ENCODE measurements at places on chromosomes 3 and 15.
A peak's percentile ranks its signal among the peaks of the same experiment; 100 is the strongest.

GRCh38 chr15:84914909-84915605, 30.6 kb downstream of the SLC28A1 start:
- DNase-seq: peak; percentile 71

DNA sequence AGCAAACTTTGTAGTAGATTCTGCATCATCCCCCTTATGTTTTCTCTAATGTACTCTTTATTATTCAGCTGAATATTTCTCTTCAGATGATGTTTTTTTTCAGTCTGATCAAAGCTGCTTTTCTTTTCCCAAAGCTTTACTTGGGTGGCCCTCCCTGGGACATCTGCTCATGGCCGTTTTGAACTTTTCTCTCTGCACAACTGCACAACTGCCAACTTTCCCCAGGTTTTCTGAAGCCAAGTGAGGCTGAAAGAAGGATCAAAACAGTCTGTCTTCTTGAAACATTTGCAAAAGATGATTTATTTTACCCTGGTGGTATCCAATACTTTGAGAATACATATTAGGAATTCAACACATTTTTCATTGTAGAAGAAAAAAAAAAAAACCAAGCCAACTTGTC, 43.0 kb downstream of the GASK1A start:
- no peak for DNase-seq

DNA sequence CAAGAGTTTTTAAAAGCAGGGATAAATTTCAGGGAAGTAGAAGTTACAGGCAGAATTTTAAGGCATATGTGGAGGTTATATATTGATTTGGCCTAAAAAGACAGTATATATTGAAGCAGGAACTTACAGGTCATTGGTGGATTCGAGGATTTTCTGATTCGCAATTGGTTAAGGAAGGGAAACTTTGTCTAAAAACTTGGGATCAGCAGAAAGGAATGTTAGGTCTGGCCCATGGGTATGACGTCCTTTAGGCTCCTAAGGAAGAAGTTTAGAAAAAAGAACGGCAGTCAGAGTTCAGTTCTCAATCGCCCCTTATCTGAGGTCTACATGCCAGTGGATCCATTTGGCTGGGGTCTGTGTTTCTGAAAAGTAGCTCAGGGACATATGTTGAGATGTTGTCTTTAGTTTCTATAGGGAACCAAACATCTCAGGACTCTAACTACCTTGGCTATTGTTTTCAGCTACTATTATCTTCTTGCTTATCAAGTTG, 33.2 kb upstream of the ACP3 start:
- no peak for DNase-seq

GRCh38 chr3:102124282-102124681, 275.0 kb downstream of the NFKBIZ start:
- DNase-seq: no peak

DNA sequence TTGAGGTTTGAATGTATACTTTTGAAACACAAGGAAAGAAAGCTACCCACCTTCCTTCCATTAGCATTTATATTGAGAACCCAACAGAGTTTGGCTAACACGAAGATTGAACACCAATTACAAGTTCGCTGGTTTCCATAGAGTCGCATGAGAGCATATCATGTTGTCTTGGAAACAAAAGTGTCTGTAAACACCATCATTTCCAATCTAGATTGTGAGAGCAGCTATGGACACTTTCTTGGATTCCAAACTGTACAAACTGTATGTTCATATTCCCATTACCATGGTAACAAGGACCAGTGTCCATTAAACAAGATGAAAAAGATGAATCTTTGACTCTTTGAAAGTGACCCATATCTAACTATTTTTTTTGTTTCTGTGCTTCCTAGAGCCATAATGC, 529.9 kb upstream of the ROBO1 start:
- DNase-seq: no peak

DNA sequence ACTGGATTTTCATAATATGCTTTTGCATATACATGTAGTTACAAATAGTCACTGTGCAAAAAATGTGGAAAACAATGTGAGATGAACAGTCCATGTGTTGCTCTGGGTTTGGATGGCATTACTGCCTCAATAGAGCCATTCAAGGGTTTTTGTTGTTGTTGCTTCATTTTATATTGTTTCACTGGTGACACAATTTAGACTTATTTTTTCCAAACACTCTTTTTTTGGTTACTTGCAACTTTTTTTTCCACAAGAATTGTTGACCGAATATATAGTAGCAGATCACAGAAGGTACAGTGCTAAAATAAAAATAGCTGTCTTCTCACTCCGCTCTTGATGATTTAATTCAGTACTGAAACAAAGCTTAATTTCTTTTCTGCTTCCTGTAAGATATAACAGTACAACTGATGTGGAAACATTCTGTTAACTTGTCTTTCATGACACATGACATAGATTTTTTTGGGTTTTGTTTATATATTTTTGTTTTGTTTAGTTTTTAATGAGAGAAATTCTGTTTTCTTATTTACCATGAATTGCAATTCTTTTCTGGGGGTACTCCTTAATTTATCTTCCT, 618.6 kb downstream of the NAALADL2 start:
- no peak for DNase-seq

GRCh38 chr3:109572301-109572700, 235.0 kb upstream of the DPPA4 start:
- no peak for DNase-seq

- DNase-seq: no peak
These were observed 59.8 kb upstream of the SGO1 start for GRCh38 chr3:20245781-20246180.

GRCh38 chr3:41290736-41291135, 91.4 kb downstream of the CTNNB1 start:
- DNase-seq: no peak

DNA sequence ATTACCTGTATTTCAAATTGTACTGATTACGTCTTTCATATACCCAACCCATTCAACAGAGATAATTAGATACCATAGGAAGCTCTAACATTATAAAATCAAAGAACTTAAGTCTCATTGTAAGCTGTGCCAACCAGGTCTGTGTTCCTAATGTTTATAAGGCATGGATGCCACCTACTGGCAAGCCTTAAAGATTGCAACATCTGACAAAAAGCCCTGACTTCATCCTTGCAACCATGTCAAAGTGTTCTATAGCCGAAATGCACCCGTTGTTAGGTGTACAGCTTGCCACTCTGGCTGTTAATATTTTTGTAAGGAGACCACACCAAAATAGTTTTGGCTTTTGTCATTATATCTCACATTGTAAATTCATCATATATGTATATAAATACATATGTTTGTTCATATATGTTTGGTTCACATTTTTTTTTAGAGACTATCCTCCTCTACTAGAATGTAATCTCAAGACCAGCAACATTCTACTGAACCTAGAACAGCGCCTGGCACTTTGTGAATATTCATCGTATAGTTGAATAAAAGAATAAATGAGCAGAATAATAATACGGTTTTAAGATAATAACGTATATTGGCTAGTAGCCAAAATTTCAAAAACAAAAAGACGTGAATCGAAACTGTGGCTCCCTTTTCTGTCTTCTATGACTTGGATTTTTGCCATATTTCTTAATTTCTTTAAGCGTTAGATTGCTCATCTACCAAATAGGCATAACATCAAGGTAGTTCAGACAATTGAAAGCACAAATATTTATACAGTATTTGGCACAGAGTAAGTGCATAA, 258.1 kb downstream of the TBL1XR1 start:
- peak; percentile 25 for DNase-seq

GRCh38 chr15:38714309-38715072, 149.9 kb upstream of the RASGRP1 start:
- no peak for DNase-seq

DNA sequence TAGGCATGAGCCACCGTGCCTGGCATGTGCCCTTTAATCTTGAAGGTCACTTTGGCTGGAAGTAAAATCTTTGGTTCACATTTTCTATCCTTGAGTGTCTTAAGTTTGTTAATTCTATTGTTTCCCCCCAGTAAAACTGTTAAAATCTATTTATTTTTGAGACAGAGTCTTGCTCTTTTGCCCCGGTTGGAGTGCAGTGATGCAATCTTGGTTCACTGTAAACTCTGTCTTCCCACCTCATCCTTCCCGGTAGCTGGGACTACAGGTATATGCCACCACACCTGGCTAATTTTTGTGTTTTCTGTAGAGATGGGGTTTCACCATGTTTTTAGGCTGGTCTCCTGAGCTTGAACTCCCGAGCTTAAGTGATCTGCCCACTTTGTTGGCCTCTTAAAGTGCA, 7.7 kb downstream of the PPP4R2 start:
- DNase-seq: no peak

DNA sequence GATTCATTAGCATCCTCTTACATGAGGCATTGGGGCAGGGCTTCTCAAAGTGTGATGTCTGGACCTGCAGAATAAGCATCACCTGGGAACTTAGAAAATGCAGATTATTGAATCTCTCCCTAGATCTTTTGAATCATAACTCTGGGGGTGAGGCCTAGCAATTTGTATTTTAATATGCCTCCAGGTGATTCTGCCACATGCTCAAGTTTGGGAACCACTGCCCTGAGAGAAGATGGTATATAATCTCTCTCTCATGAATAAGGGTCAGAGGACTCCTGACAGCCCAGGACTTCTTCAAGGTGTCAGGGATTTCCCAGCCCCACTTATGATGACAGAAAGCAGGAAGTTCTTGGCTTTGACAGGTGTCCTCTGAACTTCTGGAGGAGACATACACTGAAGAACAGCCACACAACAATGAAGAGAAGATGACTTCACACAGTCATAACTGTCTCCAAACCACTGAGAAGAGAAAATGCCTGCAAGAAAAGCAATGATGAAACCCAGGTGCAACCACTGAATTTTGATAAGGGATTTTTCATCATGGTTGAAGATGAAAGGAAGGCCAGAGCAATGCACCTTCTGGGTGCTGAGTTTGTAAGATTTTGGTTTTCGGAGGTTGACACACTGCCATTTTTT, 211.9 kb upstream of the MRPL3 start:
- DNase-seq: no peak

DNA sequence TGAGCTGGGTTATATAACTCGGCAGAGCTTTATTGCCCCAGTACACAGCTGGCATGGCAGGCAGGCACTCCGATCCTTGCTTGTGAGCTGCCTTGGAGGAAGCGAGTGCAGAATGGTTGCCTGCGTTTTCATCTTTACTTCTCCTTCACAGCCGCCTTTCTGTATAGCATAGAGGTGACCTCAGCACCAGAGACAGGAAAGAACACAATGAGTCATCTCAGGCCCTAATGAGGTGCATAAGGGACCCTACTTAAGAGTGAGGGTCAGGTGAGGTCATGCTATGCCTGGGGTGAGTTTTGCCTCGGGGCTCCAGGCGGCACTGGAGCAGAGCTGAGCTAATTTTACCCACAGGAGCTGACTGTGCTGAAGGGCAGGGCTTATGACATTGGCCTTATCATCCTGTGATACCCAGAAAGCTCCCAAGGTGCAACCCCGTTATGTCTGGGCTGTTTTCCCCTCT, 43.5 kb downstream of the LPP start:
- no peak for DNase-seq

DNA sequence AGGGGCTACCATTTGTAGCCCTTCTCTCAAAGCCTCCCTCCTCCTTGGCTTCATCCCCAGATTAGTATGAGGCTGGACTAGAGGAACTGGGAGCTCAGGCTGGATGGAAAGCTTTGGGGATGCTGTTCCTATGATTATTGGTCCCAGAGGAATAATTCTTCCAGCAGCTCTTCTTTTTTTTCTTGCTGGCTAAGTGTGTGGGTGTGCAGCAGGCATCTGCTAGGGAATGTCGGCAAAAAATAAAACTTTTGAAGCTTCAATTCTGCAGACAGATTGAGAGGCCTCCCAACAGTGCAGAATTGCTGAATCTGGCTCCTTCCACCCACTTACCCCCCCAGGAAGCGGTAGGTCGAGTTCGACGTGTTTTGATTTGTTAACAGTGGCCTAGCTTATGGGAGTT, 138.5 kb upstream of the ANKRD28 start:
- no peak for DNase-seq

- DNase-seq: no peak
These were observed 315.8 kb downstream of the UACA start for GRCh38 chr15:70447521-70447920.

DNA sequence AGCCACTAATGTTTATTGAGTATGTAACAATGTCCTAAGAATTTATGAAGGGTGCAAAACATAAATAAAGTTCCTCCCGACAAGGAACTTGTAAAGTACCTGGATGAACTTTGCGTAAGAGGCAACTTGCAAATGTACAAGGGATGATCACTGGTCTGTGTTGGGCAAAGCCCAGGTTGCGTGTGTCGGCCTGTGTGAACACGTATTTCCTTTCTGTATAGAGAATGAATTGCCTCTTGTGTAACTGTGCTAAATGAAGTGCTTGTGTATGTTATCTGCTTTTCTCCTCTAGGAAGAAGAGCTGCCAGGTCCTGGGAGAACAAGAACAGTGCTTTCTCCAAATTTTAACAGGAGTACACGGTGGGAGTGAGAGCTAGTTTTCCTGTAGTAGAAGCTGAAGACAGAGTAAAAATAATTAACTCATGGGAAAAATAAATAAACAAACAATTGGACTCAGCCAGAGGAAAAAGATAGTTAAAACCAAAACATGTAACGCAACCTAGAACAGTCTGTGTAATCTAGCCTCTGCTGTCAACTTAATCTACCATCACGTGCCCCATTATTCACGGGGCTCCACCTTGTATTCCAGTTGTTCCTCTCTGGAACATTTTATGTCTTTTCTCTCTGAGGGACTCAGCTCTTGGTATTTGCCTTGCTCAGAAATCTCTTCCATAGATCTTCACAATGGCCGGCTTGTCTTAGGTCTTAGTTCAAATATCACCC, 83.7 kb upstream of the RASGRP1 start:
- no peak for DNase-seq

DNA sequence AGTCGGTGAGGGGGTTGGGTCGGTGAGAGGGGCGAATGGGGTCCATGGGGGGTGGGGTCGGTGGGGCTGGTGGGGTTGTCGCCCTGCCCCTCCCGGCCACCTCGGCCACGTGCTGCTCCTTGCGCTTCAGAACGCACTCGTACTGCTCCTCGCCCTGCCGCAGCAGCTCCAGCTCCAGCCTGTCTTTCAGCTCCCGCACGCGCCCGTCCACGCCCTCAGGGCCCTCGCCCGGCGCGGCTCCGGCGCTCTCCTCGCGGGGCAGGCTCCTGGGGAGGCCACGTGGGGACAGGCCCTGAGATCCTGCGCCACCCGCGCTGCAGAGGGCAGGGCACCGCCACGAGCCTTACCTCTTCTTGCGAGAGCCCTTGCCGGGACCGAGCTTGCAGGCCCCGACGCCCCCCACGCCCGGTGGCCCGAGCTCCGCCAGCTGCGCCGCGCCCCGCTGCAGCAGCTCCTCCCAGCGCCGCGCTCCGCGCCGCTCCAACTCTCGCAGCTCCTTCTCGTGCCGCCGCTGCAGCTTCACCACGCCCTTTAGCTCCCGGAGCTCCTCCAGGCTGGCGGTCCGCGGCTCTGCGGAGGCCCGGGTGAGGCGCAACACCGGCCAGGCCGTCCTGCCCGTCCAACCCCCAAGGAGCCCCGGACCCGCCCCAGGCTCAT, 8.2 kb upstream of the ANKRD63 start:
- no peak for DNase-seq

- DNase-seq: no peak
These were observed 289.7 kb upstream of the ADAMTS9 start for GRCh38 chr3:64977308-64978100.

- DNase-seq: peak; percentile 68
These were observed at the start of gene MAP6D1 for GRCh38 chr3:183825456-183826161. MAP6D1 (minus strand) TSS chr3:183825577; CDS start chr3:183825547, 30 bp downstream.

- no peak for DNase-seq
These were observed 39.1 kb downstream of the MAP2K1 start for GRCh38 chr15:66425837-66426236.

- DNase-seq: no peak
These were observed 104.9 kb upstream of the LRRFIP2 start for GRCh38 chr3:37279236-37279635.
